ENCODE measurements at places on chromosomes 7 and 10.

- DNase-seq: no peak
Observed at GRCh38 chr10:51920672-51921071, 221.3 kb upstream of the CSTF2T start.

- DNase-seq: no peak
Observed at GRCh38 chr10:110485541-110485940, 12.2 kb upstream of the DUSP5 start.

DNA sequence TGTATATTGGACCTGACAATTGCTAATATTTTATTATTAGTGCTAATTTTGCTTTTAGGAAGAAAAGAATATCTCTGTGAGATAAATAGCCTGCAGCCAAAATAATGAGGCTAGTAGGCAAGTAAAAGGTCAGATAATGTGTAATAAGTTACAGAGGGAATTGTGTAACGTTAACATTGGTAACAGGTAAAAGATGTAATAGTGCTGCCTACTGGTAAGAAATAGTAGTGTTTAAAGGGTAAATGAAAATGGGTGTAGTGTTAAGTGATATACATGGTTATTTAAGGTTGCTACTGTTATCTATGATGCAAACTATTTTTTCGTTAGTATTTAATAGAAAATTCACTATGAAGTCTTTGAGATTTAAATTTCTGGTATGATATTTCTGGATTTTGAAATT lies 9.2 kb upstream of the FOXP2 start:
- no peak for DNase-seq

DNA sequence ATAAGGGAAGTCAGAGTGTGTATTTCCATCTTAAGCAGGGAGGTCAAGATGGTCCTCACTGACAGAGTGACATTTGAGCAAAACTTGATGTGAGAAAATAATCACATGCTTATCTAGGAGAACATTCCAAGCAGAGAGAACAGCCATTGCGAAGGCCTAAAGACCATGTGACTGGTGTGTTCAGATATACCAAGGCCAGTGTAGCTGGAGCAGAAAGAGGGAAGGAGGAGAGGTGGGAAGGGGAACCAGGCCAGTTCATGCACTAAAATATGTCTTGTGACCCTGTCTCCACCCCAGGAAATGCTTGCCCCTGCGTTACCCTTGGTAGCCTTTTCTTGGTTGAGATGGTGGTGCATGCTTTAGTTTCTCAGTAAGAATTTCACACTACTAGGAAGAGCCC lies 77.4 kb downstream of the CACNB2 start:
- no peak for DNase-seq

DNA sequence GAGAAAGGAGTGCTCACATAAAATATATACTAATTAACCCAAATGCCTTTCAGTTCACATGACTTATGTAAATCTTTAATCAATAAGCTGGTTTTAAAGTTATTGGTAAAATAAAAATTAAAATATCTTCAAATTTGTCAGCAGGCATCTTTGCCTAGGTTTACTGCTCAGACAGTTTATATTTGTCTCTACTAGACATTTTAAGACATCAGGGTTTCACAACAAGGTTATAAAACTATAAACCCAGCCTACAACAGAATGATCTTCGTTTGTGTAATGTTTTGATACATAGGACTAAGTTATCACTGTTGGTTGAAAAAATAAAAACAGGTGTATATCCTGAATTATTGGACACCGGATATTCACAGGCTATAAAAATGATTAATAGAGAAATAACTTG lies 67.4 kb downstream of the TYW1B start:
- DNase-seq: no peak

DNA sequence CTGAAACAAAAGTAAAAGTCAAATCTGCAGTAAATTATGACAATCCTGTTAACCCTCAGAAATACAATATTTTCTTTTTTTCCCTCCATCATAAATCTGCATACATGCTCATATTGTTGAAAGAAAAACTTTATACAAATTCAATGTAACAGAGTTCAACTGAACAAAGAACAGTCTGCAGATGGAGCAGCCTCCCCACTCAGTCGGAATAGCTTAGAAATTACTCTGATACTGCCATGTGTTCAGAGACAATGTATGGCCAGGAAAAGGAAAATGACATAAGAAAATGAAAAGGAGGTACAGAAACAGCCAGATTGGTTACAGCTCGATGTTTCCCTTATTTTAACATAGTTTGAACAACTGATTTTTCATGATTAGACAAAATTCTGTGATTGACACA lies 651.9 kb upstream of the COBL start:
- DNase-seq: no peak
